Lower lobe of right lung (tissue), 2 donors: ENCODE measurements at places on chromosomes 7 and 10. TPM values are rescaled to one million over a fixed set of nuclear protein-coding genes. Genes with fewer than 3 reads are reported as not detected.

GRCh38 chr7:94739180-94739579 is 83.2 kb upstream of the SGCE start:
- no peak for DNase-seq

DNA sequence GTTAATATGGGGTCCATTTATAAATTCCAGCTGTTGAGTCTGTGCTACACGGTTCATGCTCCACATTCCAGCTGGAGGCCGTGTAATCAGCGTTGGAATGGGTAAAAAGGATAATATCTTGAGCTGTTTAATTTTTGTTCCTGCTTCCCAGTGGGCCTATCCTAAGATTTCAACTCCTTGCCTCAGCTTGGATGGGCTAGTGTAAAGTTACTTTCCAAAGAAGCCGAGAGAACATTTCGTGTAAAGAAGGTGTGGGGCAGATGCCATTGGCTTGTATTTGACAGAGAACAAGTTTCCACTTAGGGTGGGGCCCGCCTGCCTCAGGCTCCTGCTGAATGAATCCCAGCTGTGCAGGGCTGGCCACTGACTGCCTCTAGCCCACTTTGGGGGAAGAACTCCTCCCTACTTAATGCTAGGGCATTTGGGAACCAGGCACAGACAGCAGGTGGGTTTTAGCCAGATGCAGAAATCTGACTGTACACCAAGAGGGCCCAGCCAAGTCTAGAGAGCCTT is 125.9 kb upstream of the LYZL2 start:
- DNase-seq, result no peak

Gene MAD1L1
- 44.5 TPM for total RNA-seq

GRCh38 chr10:127888521-127889312 is 4.0 kb downstream of the CLRN3 start:
- DNase-seq, result no peak

GRCh38 chr10:95388539-95388938 is 97.7 kb upstream of the PDLIM1 start:
- no peak for DNase-seq

DNA sequence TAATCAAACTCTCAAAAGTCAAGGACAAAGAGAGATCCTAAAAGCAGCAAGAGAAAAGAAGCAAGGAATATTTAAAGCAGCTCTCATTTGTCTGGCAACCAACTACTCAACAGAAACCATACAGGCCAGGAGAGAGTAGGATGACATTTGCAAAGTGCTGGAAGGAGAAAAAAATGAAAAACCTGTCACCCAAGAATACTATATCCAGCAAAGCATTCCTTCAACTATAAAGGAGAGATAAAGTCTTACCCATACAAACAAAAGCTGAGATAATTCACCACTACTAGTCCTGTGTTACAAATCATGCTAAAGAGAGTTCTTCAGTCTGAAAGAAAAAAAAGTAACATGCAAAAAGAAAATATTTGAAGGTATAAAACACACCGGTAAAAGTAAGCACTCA is 357.7 kb downstream of the PTPRN2 start:
- no peak for DNase-seq

Gene ZNF727
- total RNA-seq, result 5.4 TPM

Gene TMEM213
- total RNA-seq, result 1.9 TPM

DNA sequence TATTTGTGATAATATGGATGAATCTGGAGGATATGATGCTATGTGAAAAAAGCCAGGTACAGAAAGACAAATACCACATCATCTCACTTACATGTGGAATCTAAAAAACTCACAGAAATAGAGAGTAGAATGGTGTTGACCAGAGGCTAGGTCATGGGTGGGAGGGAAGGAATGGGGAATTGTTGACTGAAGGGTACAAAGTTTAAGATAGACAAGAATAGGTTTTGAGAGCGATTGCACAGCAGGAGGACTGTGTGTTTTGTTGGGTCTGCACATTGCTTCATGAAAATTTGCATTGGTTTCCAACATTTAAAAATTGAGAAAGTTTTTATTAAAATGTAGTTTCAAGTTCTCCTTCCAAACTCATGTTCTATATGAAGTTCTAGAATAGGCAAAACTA is 8.4 kb downstream of the SLC26A5 start:
- DNase-seq, result no peak

DNA sequence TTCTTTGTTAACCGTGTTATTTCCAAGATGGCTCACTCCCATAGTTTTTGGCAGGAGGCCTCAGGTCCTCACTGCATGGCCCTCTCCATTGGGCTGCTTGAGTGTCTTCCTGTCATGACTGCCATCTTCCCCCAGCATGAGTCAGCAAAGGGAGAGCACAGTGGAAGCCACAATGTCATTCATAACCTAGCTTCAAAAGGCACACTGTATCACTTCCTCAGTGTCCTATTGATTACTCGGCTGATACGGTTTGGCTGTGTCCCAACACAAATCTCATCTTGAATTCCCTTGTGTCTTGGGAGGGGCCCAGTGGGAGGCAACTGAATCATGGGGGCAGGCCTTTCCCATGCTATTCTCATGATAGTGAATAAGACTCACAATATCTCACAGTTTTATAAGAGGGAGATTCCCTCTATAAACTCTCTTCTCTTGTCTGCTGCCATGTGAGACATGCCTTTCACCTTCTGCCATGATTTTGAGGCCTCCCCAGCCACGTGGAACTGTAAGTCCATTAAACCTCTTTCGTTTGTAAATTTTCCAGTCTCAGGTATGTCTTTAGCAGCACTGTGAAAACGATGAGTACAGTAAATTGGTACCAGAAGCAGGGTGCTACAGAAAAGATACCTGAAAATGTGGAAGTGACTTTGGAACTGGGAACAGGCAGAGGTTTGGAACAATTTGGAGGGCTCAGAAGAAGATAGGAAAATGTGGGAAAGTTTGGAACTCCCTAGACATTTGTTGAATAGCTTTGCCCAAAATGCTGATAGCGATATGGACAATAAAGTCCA is 106.5 kb downstream of the PRLHR start:
- no peak for DNase-seq

DNA sequence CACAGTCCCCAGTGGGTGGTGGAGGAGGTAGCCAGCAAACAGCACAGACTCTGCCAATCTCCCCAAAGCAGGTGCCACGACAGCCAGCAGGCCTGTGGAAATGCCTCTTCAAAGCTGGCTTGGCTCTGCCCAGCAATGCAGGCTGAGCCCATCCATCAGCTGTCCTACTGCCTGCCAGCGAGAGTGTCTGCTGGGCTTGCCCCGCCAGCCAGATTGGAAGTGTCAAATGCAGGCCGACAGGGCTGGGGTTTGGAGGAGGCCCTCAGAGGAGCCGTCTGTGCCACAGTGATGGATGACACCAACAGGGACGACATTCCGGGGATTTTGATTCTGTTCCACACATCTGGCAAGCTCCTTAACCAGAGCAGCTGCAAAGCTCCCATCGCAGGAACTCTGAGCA is 16.7 kb downstream of the HABP2 start:
- DNase-seq, result no peak

Gene IDI1
- 49.5 TPM for total RNA-seq

Gene GNG11
- 23.2 TPM for total RNA-seq

- DNase-seq, result no peak
Measured at GRCh38 chr10:112115781-112116385, 67.7 kb downstream of the GPAM start.

Gene PRTFDC1
- total RNA-seq, result 3.8 TPM

DNA sequence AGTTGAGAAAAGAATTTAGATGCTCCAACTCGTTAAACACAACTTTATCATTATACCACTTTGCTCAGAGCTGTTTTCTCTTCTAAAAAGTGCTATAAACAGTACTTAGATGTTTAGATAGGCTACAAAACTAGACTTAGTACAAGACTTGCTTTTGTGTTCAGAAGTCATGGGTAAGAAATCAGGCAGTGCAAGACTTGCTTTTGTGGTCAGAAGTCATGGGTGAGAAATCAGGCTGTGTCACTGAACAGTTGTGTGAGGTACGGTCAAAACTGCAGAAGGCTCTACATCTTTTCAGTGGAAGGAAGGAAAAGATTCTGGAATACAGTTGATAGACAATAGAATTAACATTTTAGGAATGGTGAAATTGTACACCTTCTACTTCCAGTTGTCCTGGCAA is 239.7 kb downstream of the DNAJB9 start:
- no peak for DNase-seq

DNA sequence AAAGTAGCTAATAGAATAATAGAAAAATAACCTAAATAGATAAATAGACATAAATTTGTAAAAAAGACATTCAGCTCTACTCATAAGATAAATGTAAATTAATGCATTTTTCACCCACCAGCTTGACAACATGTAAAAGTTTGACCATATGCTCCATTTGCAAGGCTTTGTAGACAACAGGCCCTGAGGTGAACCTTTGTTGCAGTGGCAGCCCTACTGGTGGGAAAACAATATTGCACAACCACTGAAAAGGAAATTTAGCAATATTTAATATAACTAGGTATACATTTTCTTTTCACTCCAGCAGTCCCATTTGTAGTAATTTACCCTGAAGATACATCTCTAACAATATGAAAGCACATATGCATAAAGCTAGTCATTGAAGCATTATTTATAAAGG is 39.0 kb upstream of the ADRA2A start:
- DNase-seq, result no peak

DNA sequence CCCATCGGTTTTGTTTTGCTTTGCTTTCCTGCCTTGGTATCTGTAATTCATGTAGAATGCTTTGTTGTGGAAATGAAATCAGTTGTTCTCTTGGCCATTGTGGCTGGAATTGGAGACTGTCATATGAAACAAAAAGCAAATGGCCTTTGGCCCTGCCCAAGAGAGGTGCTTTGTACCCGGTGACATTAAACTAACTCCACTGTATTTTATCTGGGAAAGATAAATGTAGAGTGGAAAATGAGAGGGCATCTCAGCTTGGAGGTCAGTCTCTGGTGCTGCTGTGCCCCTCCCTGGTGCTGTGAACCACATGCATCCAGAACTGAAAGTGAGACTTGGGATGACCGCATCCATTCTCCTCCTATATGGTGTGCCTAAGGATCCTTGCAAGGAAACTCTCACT is 75.4 kb downstream of the CDK1 start:
- DNase-seq, result no peak

DNA sequence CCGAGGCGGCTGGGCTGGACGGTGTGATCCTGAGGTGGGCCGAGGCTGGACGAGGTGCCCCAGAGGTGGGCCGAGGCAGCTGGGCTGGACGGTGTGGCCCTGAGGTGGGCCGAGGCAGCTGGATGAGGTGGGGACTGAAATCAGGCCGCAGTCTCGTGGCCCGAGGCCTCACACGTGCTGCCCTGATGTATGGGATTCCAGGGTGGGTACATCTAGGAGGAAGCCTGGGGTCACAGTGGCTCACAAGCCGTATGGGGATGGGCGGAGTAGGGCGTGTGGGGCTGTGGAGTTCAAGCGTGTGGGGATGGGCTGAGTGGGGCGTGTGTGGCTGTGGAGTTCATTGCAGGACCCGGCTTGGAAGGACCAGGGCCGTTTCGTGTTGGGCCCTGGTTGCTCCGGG is 12.5 kb upstream of the NKX6-2 start:
- no peak for DNase-seq

Gene LIPF
- not detected for total RNA-seq

DNA sequence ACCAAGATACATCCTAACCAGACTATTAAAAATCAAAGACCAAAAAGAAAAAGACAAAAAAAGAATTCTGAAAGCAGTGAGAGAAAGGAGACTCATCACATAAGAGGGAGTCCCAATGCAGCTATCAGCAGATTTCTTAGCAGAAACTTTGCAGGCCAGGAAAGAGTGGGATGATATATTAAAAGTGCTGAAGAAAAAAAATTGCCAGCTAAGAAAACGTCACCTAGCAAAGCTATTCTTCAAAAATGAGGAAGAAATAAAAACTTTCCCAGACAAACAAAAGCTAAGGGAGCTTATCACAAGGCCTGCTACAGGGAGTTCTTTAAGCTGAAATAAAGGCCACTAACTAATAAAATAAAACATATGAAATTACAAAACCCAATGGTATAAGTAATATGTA is 40.5 kb upstream of the CDK6 start:
- no peak for DNase-seq

Gene GIMAP6
- 69.3 TPM for total RNA-seq

DNA sequence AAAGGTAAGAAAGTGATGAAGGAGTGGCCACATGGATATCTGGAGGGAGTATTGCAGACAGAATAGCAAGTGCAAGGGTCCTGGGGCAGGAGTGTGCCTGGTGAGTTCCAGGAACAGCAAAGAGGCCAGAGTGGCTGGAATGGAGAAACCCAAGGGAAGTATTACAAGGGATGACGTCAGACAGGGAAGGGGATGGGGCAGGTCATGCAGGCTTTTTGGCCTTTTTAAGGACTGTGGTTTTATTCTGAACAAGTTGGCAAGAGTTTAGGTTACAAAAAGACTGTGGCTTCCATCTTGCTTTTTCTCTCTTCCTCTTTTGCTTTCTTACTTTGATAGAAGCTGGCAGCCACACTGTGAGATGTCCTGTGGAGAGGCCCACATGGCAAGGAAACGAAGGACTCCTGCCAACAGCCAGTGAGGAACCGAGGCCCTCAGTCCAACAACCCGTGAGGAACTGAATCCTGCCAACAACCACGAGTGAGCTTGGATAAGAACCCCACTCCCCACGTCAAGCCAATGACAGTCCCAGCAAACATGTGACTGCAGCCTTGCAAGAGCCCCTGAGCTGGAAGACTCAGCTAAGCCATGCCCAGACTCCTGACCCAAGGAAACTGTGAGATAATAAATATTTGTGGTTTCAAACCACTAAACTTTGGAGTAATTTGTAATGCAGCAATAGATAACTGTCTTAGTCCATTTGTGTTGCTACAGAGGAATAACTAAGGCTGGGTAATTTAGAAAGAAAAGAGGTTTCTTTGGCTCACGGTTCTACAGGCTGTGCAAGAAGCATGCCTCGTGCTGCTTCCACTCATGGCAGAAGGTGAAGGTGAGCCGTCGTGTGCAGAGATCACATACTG is 19.8 kb upstream of the KDM7A start:
- DNase-seq, result no peak

Gene TBX20
- 0.65 TPM for total RNA-seq

- no peak for DNase-seq
Measured at GRCh38 chr10:65931291-65932070, 994.4 kb upstream of the LRRTM3 start.

DNA sequence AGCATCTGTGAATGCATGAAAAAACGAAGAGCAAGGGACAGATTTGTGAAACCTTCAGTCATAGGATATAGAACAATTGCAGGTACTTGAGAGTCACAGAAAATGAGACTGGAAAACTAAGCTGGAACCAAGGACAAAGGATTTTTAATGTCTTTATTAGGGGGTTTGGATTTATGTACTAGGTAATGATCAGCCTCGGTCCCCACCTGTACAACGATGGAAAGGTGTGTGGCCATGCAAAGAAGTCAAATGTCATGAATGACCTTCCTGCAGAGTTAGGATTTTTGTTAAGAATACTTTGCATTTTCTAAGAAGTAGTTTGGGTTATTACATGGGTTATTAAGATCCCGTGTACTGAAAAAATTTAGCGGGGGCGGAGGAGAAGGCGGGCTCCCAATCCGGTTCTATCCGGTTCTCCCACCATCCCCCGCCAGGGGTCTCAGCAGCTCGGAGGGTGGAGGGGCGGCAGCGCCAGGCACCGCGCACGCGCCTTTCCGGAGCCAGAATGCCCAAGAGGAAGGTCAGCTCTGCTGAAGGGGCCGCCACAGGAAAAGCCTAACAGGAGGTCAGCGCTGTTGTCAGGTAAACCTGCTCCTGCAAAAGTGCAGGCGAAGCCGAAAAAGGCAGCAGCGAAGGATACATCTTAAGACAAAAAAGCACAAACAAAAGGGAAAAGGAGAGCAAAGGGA is 327.5 kb upstream of the PLXDC2 start:
- DNase-seq, result peak; percentile 62
